ENCODE measurements at places on chromosomes 1 and 21.

DNA sequence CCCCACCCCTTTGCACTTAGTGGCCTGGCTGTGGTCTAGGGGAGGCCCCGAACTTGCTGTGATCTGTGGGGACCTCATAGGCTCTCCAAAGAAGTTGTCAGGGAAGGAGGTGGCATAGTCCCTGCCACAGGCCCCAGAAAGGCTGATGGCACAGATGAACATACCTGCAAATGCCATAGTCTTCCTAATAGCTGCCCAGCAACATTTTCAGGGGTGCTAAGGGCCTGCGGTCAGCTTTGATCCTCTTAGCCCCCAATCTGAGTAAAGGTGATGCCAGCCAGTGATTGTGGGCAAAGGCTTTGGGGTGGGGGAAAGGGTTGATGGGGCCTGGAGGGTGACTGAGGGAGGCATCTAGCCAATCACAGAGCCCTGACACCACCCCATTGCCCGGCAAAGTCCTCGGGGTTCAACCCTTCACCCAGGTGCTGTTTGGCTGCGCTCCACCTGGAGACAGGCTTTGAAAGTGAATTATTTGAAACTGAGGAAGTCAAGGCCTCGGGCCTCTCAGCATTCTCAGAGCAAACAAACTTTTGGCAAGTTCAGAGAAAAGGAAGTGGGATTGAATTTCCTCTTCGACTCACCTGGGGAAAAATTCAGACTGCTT lies 35.8 kb downstream of the PAX7 start:
- DNase-seq: no peak

- no peak for DNase-seq
Observed at GRCh38 chr1:203406446-203407045, 55.6 kb upstream of the FMOD start.

DNA sequence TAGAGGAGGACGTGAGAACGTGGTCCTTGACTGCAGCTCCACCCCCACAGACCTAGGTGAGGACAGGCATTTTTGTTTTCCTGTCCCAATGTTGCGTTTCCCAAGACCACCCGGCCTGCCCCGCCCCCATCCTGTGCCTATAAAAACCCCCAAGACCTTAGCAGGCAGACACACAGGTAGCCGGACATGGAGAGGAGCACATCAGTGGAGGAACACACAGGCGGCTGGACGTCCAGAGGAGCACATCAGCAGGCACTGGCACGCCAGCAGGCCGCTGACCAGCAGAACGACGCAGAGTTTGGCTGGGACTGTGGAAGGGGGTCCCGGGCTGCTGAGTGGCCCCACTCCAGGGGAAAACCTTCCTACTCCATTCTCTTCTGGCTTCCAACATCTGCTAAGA lies 12.7 kb upstream of the HMGCL start:
- DNase-seq: no peak

DNA sequence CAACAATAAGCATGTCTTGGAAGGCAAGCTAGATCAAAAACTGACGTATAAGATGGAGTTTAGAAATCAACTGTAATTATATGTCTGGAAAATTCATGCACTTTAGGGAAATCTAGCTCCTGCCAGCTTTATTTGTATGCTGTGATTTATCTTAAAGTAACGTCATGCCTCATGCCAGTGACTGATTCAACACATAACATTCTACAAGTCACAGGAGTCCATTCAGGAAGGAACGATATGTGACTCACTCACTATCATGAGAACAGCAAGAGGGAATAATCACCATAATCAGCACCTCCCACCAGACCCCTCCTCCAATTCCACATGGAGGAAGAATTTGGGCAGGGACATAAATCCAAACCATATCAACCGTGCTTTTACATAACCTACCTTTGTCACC lies 682.4 kb upstream of the ADAMTS5 start:
- no peak for DNase-seq

- DNase-seq: no peak
Observed at GRCh38 chr1:211553549-211553948, 25.4 kb downstream of the SLC30A1 start.

DNA sequence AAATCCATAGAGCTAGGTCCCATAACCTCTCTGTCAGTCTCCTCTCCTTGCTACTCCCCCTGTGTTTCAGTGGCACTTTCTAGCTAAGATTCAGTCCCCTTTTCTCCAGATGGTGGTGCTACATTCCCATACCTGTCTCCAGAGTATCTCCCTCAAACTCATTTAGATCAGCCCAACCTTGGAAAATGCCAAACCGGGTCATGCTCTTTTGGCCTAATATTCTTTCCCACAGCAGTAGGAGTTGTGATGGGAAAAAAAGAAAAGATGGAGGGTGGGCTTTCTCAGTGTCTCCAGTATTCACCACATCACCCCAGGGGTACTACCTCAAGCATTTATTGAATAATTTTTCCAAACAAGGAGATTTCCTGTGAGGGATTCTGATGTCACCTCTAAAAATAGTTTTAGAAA lies 3.2 kb upstream of the RXFP4 start:
- DNase-seq: peak; percentile 23

Data from CD4-positive, alpha-beta T cell treated with Interferon gamma for 1 hour (primary cell).